Hypothalamus (tissue), 51 donors: ENCODE measurements at places on chromosomes 16 and 17.

GRCh38 chr17:79651761-79652160, 40.9 kb upstream of the RBFOX3 start:
- no peak for DNase-seq

GRCh38 chr17:48997103-48997826, at the start of gene IGF2BP1:
Gene IGF2BP1, plus strand, starts transcription at chr17:48997385. Its CDS starts 361 bp downstream, at chr17:48997746.
- DNase-seq = no peak

DNA sequence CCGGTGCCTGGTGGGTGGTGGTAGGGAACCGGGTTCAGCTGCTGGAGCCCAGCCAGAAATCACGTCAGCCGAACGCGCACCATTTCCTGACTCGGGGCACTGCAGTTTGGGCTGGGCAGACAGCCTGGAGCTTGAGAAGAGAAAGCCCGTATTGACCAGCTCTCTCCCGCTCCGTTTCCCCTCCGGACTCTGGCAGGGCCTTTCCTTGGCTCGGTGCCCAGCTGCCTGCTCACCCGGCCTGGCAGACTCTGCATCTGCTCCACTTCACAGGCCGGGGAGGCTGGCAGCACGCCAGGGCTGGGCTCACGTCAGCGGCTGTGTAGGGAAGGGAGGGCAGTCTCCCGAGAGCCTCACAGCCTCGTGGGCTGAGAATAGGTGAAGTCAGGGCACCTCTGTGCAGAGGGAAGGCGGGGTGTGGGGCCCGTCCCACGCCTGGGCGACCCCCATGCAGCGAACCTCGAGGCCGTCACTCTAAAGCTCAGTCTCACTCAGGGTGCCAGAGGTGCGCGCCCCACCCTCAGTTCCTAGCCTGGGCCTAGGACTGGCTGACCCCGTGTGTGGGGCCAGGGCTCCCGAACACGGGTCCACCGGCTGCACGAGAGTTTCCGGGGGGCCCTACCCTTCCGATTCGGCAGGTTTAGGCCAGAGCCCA, 59.1 kb downstream of the OR1D5 start:
- DNase-seq = peak; percentile 98

- no peak for DNase-seq
These were observed 35.6 kb downstream of the RBFOX3 start for GRCh38 chr17:79575229-79575628.

- no peak for DNase-seq
These were observed 75.8 kb downstream of the ABCC6 start for GRCh38 chr16:16147316-16147999.

GRCh38 chr16:10405386-10405939, 19.6 kb downstream of the ATF7IP2 start:
- DNase-seq = no peak

- DNase-seq = no peak
These were observed 7.3 kb downstream of the FMNL1 start for GRCh38 chr17:45228763-45229539.

DNA sequence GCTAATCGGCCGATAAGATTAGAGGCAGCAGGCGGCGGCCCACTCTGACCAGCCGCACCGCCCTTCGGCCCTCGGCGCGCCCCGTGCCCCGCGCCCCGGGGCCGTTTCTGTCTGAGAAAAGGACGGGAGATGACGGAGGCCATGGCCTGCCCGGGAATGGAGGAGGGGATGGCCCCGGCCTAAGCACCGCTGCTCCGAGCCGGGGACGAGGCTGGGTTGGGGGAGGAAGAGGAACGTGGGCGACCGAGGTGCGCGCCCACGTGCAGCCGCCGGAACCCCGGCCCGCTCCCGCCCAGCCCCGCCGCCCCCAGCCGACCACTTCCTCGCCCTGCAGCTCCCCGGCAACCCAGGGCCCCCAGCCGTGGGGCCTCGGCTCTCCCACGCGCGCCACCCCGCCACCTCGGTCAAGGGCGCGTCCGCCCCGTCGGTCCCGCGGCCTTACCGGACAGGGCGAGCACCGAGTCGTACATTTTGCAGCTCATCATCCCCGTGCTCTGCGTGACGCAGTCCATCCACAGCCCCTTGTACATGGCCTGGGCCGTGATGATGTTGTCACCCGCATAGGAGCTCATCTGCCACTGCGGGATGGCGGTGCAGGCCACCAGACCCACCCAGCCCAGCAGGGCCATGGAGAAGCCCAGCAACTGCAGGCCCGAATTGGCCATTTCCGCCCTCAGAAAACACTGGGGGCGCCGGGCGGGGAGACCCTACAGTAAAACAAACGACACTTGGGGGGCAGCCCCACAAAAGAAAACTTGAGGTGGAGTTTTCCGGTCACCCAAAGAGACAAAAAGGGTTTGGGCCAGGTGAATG, 693 bp downstream of the CLDN7 start:
- DNase-seq = no peak

GRCh38 chr16:58456193-58456592, 43.8 kb upstream of the NDRG4 start:
- DNase-seq = no peak

DNA sequence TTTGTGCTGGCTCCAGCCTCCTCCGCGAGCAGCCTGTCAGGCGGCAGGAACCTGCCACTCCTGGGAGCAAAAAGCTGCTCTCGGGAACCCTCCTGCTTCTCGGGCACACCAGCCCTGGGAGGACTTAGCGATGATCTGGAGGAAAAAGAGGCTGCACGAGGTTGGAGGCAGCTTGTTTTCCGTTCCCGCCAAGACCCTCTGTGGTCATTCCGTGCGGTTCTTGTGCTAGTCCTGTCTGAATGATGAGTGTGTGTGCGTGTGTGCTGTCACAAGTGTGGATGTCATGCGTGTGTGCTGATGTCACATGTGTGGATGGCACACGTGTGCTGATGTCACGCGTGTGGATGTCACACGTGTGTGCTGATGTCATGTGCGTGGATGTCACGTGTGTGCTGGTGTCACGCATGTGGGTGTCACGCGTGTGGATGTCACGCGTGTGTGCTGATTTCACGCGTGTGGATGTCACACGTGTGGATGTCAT, 150.0 kb downstream of the NPIPB11 start:
- no peak for DNase-seq

DNA sequence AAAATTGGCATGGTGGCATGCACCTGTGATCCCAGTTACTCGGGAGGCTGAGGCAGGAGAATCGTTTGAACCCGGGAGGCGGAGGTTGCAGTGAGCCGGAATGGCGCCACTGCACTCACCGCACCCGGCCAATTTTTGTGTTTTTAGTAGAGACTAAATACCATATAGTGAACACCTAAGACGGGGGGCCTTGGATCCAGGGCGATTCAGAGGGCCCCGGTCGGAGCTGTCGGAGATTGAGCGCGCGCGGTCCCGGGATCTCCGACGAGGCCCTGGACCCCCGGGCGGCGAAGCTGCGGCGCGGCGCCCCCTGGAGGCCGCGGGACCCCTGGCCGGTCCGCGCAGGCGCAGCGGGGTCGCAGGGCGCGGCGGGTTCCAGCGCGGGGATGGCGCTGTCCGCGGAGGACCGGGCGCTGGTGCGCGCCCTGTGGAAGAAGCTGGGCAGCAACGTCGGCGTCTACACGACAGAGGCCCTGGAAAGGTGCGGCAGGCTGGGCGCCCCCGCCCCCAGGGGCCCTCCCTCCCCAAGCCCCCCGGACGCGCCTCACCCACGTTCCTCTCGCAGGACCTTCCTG, at the start of gene HBQ1:
Gene HBQ1, plus strand, starts transcription at position 359 of the 575 bp plus-strand sequence. Its CDS starts 28 bp downstream, at position 387.
- DNase-seq = no peak

DNA sequence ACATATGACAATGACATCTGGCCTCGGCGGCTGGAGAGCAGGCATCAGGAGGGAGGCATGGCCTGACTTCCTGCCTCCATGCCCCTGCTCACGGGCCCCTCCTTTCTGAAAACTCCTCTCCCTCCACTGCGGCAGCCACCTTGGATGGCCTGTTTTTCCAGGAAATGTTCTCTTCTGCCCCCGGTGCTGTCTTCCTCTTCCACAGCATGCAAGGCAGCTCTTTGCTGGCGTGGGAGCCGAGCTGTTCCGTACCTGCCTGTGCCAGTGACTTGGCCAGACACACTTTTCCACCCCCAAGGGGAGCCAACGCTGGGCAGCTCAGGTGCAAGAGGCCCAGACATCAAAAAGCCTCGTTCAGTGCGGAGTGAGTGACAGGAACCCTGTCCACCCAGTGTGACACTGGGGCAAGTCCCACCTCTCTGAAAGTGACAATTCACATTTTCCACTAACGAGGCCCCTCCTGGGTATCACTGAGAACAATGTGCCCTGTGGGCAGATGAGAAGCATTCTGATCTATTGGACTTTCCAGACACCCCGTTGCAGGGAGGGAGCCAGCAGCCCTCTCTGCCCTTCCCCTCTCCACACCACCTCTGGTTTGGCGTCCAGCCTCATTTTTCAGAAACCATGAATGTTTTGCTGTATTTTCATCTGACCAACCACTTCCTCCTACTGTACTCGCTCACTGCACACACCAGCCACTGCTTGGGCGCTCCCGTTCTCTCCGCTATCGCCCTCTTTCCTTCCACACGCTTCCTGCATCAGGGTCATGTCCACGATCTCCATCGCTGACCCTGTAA, 31.2 kb downstream of the NSMCE1 start:
- no peak for DNase-seq

DNA sequence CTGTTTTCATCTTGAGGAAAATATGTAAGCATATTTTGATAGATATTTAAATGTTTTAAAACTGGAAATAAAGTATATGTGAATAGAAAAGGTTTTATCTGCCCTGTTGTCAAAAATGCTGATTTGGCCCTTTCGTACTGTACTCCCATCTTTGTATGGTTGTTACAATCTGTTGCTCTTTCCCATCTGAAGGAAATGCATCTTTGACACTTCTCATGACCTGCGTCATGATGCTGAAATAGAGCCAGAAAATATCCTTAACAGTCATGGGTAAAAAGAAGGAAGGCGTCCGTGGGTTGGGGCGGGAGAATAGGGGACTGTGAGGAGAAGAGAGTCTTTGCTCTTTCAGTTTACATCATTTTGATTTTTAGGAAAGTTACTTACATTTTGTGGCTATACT, 327.7 kb downstream of the BCAS3 start:
- DNase-seq = no peak
